Activated T-cell treated with anti-CD3 and anti-CD28 coated beads, Interleukin-2, amount 50 U/mL, for 72 hours (primary cell): ENCODE measurements at places on chromosomes 16 and 17.

DNA sequence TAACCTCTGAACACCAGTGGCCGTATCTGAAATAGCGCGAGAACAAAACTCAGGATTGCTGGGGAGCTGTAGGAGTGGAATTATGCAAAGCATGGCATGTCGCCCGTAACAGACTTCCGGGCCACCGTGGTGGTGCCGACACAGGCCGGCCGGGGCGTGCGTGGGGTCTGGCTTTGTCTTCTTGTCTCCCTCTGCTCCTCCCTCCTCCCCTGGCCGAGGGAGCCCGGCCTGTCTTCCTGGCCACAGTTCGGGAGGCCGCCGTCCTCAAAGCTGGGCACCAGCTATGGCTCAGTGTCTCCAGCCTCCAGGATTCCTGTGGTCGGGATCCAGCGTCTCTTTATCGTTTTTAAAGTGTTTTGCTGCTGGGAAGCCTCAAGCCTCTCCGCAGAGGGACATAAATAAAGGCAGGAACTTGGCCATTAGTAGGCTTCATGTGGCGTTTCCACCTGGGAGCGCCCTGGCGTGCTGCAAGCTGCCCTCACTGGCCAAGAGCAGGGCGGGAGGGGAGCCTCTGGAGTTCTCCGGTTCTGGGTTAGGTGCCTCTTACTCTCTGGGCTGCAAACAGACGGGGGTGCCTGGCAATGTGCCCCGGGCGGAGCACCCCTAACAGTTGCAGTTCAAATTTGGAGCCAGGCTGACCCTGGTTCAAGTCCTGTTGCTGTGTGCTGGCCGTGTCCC, 22.0 kb upstream of the NPTX1 start:
- DNase-seq, result no peak

GRCh38 chr16:28935346-28935745, 3.6 kb downstream of the CD19 start:
- no peak for DNase-seq

DNA sequence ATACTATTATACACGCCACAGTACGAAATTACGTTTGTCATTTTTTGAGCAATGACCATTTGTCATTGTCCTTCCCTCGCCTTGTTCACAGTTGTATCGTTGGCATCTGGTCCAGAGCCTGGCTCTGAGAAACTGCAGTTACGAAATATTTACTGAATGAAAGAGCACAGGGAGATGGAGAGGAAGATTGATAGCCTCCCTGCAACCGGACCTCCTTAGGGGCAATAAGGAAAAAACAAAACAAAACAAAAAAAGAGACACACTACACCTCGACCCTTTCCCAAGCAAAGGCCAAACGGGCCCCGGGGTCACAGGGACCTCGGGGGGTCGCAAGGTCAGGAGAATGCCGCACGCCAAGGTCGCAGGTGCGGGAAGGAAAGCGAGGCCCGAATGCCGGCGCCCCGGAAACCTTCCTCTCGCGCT, 857 bp downstream of the GOT2 start:
- peak; percentile 2 for DNase-seq

DNA sequence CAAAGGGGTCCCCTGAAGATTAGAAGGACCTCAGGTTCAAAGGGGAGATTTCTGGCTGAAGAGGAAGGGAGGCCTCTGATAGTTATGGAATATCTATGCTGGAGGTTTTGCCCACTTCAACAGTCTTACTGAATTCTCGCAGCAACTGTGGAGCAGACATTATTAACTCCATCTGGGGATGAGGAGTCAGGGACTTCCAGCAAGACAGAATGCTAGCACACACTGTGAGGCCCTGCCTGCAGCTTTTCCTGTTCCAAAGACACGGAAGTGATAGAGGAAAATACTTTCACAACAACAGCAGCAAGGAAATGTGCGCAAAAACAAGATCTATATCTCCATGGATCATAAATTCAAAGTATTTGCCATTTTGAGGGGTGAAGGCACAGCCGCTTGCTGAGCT, 72.8 kb downstream of the RPH3AL start:
- DNase-seq, result no peak
